Foreskin fibroblast (primary cell): ENCODE measurements at places on chromosomes 11 and 22.
A peak's percentile ranks its signal among the peaks of the same experiment; 100 is the strongest.

DNA sequence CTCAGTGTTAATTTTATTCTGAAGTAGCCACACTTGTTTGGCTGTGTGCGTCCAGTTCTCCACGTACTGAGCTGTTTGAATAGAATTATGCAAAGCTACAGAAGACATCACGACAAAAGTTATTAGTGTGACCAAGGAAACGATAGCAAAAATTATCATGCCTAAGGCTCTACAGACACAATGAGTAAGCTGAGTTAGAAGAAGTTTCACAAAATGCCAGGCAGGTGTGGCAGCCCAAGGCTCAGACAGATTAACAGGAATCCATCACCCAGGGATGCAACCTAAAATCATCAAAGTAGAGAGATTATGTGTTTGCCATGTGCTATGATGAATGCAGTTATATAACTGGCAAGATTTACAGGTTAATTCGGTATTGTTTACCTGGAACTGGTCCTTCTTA lies 73.1 kb upstream of the INCENP start:
- DNase-seq = no peak

GRCh38 chr11:2933375-2934020 lies 4.3 kb upstream of the PHLDA2 start:
- DNase-seq = peak; percentile 97

GRCh38 chr22:30636226-30637077 lies 871 bp downstream of the SLC35E4 start:
- peak; percentile 55 for DNase-seq

DNA sequence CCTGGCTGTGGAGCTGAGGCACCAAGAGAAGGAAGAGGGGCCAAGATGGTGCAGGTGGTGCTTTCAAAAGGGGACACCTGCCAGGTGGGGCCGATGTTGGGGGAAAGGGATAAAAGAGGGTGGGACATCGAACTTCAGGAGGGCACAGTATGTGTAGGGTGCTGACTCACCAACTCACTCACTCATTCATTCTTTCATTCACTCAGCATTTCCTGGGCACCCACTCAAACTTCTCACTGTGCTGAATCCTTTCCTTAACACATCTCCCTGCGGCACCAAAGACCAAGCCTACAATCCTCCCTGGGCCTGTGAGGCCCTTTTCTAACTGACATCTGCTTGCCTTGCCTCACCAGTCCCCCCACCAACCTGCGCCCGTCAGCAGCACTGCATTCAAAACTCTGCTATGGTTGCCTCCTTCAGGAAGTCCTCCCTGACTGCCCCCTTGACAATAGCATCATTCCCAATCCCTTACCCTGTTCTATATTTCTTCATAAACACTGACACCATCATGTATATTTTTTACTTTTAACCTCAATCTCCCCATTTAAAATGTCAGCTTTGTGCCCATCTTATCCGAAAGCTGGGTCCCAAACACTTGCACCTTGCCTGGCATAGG lies 246.6 kb downstream of the MN1 start:
- no peak for DNase-seq

DNA sequence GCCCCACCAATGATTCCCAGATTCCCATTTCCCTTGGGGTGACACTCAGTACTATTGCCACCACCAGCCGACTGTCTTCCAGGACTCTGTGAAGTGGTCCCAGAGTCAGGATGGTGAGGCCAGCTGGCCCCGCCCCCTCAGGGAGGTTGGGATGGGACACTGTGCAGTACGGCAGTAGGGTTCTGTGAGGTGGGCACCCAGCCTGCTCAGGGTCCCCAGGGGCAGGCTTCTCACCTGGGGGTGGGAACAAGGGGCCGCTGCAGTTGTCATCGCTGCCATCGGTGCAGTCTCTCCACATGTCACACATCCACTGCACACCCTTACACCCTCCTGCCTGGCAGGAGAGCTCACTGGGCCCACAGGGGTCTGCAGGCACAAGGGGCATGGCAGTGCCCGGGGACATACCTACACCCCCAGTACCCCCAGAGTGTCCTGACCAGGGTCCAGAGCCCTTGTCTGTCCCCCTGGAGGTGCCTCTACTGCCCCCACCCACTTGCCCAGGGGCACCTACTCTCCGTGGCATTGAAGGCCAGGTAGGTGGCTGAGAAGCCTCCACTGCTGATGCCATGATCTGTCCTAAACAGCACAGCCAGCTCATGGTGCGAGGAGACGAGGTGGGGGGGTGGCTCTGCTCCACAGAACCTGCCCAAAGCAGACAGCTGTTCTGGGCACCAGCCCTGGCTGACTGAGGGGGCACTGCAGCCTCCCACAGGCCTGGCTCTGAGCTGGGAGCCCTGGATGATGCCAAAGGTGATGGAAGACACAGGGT lies 1.9 kb upstream of the C1QTNF5 start:
- no peak for DNase-seq

- no peak for DNase-seq
Measured at GRCh38 chr11:108593923-108594434, 411 bp upstream of the EXPH5 start.
